ENCODE measurements at places on chromosomes 6 and 20.
A peak's percentile ranks its signal among the peaks of the same experiment; 100 is the strongest.

- DNase-seq = peak; percentile 40
Measured at GRCh38 chr6:162442687-162443086, 284.9 kb downstream of the PRKN start.

- DNase-seq = no peak
Measured at GRCh38 chr6:14948586-14949245, 297.2 kb upstream of the JARID2 start.

DNA sequence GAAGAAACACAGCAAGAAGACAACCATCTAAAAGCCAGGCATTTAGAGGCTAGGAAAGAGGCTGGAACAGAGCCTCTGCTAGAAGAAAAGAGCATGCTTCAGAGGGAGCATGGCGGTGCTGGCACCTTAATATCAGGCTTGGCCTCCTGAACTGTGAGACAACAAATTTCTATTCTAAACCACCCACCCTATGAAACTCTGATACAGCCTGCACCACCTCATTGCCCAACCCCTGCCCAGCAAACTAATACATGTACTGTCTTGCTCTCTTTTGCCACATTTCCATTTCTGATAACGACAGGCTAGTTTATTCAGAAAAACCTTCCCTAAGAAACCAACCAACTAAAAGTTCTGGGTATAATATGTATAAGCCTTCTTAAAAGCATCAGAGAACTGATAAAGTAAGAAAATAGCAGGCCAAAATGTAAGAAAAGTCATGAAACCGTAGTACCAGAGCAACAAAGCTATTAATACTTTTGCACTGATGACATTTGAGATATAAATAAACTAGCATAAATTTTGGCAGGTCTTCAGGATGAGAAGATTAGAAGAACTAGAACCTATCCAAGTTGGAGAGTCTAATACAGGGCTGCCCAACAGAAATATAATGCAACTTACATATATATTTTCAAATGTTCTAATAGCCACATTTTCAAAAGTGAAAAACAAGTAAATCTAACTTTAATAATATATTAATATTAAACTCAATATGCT lies 184.7 kb upstream of the HSF2 start:
- no peak for DNase-seq

DNA sequence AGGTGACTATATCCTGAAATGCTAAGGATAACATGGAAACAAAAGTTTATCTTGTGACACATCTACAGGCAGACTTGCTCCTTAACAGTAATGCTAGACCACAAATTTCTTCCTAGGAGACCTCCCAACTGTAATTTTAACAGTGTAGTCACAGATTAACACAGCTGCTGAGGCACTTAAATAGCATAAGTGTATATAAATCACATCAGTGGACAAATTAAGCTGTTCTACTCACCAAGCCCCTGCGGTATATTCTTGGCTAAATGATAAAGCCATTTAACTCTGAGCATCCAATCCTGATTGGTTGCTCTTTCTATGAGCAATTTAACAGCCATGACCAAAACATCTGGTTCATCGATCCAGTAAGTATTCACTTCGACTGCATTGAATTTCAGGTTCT lies 73.3 kb upstream of the LYRM2 start:
- no peak for DNase-seq

DNA sequence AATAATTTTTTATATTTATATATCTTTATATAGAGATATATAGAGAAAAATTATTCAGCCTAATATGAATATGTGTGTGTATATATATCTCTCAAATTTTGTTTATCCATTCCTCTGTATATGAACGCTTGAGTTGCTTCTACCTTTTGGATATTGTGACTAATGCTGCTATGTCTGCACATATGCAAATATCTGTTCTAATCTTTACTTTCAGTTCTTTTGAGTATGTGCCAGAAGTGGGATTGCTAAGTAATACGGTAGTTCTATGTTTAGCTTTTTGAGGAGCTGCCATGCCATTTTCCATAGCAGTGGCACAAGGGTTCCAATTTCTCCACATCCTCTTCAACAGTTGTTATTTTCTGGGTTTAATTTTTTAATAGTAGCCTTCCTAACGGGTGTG lies 72.8 kb upstream of the CEP85L start:
- DNase-seq = no peak

DNA sequence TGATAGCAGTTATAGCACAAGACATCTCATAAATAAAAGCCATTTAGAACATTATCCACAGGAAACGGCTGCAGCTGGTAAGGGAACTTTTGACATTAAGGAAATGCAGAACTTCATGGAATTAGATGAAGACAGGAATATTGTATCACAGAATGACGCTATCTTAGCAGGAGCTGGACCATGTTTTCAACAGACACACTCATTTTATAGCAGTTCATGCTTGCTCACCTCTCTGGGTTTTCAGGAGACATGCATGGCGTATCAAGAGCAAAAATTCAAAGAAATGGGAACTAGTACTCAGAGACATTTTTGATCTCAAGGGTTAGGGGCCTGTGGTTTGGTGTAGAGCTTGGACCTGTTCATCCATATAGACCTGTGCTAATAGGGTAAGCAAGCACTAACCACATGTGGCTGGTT lies 125.0 kb downstream of the FYN start:
- DNase-seq = no peak

GRCh38 chr20:37902504-37903313 lies at the start of gene VSTM2L:
Gene VSTM2L (plus strand): TSS chr20:37903127. CDS start chr20:37903351, 224 bp downstream.
- DNase-seq = peak; percentile 26

DNA sequence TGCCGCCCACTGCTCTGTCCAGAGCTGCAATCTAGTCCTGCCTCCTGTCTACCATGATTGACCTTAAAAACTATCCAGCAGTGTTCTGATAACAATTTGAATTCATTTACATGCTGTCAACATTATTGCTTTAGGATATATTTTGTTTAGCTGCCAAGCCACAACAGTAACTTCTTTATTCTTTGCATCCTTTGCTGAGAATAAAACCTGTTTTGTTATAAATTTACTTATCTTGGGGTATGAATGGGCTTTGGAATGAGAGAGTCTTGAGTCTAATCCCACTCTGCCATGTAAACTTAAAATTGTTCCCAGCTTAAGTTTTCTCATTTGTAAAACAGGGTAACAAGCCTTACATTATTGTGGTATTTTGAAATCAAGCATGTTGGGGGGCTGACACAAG lies 116.4 kb downstream of the FLRT3 start:
- no peak for DNase-seq

GRCh38 chr20:24502661-24503060 lies 33.2 kb downstream of the SYNDIG1 start:
- no peak for DNase-seq

GRCh38 chr20:19658137-19658536 lies 99.9 kb upstream of the RIN2 start:
- no peak for DNase-seq

DNA sequence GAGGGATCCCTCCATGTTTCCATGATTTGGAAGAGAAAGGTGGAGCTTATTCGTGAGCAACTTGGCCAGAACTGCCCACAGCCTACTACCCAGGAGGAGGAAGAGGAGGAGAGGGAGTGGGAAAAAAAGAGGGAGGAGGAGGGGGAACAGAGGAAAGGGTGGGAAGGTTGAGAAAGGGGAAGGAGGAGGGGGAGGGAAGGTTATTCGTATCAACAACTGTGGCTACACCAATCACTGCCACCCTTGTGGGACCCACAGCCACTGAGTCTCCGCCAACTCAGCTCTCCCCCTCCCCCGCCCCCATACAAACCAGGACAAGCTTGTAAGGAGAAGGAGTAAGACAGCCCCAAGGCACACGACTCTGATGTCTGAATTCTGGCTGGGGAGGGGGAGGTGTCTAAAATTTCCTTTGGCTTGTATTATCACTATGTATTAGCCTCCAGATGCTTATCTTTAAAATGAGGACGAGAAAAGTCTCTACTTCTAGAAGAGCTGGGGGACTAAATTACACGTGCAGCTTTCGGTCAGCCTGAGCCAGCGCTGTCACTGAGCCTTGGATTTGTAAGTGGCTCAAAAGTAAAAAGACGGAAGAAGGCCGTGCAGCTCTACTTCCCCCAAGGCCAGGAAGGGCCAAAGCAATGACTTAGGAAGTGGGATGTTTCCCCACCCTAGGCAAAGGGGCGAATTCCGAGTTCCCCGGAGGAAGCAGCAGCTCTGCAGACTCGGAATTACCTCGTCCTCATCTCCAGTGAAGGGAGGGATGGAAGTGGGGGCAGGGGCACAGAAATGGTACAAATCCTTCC lies 1.0 kb downstream of the FKBP1A start:
- DNase-seq = no peak

DNA sequence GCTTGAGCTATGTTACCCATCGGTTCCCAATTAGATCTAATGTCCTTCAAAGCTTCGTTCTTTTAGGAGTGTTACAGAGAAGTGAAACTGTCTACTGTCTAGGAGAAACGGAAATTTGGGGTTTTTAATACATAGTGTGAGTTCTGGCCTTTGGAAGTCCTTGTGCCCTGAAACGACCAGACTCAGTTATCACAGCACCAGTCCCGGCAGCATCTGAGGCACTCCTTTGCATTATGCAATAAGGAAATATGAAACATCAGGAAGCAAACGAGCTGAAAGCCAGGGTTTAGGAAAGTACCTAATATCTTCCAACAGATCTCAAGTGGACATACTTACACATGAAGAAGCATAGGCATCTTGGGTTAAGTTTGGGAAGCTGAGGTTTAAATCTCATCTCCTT lies 61.8 kb upstream of the ADGRF1 start:
- no peak for DNase-seq

DNA sequence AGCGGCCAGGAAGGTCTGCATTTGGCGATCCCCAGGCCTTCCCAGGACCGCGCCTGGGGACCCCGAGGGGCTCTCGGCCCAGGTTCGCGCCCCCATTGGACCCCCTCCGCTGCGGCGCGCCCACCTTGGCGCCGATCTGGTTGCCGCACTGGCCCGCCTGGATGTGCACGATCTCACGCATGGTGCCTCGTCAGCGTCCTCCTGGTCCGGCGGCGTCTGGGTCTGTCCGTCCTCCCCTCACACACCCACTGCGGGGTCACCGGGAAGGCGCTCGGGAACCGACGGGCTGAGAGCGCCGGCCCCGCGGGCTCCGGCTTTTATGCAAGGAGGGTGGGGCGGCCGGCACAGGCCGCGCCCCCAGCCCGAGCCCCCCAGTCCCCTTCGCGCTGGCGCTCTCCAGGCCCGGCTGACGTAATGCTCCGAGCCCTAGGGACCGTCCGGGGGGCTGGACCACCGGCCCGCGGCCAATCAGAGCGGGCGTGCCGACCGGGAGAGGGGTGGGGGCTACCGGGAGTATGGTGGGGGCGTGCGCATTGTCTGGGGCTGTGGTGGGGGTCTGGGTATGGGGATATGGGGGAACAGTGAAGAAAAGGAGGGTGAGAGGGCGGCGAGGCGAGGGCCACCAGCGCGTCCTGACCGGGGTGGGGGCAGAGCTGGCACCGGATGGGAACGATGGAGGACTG lies at the start of gene TUBB2B:
TUBB2B (minus strand) TSS at position 291 of the 683 bp plus-strand sequence; CDS start at position 181, 110 bp downstream.
- DNase-seq = peak; percentile 70

DNA sequence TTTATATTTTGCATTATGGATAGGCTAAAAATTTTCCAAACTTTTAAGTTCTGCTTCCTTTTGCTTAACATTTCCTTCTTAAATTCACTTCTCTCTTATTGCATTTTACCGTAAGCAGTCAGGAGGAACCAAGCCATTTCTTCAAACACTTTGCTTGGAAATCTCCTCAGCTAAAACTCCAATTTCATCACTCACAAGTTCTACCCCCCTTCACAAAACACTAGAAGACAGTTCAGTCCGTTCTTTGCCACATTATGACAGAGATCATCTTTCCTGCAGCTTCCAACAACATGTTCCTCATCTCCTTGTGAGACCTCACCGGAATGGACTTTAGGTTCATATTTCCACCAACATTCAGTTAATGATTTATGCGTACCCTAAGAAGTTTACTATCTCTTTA lies 79.2 kb upstream of the LY86 start:
- DNase-seq = no peak

DNA sequence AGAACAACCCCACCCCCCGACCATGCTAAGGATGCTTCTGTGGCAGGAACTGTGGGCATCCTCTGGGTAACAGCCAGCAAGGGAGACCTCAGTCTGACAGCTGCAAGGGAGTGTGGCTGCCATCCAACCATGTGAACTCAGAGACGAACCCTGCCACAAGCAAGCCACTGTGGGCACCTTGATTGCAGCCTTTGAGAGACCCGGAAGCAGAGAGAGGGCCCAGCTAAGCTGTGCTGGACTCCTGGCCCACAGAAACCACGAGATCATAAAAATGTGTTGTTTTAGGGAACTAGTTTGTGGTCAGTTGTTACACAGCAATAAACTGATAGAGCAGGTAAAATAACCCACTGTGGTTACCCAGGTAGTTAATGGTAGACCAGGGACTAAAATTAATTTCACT lies 414.6 kb downstream of the CDH26 start:
- DNase-seq = no peak

GRCh38 chr20:41508335-41508734 lies 109.8 kb downstream of the CHD6 start:
- DNase-seq = no peak

DNA sequence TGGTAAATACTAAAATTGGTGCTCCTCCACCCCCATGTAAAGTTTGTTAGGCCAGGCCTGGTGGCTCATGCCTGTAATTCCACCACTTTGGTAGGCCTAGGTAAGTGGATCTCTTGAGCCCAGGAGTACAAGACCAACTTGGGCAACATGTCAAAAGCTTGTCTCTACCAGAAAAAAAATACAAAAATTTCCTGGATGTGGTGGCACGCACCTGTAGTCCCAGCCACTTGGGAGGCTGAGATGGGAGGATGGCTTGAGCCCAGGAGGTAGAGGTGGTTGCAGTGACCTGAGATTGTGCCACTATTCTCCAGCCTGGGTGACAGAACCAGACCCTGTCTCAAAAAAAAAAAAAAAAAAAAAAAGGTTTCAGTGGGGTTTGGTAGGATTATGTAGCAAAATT lies 41.7 kb downstream of the ITCH start:
- no peak for DNase-seq

GRCh38 chr6:151900256-151900655 lies 92.8 kb downstream of the ESR1 start:
- no peak for DNase-seq

DNA sequence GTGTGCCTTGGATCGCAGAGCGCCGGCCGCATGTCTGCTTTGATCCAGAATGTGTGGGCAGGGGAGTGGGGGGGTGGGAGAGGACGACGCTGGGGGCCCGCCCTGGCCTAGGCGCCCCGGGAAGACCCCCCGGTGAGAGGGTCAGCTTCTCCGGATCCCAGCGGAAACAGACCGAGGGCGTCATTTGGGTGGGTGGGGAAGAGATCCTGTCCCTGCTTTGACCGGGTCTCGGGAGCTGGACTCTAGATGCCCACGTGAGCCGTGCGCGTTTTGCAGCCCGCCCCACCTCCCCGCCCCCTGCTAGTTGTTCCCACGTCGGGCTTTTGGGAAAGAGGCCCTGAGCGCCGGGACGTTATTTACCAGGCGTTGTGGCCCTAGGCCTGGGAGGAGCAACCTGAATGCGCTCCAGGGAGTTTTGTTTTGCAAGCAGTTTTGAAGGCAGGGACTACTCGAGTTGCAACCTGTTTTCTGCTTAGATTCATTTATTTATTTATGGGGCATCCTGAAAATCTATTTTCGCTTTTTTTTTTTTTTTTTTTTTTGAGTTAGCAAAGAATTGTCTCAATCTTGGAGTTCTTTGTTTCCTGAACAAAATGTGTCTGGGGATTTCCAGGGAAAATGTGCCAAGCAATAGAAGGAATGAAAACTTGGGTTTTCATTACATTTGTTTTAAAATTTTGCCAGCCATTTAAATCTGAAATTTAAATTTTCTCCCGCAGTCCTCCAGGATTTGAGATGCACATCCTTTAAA lies 1.6 kb downstream of the DSP start:
- DNase-seq = no peak
